ENCODE measurements at places on chromosomes 12 and 14.

DNA sequence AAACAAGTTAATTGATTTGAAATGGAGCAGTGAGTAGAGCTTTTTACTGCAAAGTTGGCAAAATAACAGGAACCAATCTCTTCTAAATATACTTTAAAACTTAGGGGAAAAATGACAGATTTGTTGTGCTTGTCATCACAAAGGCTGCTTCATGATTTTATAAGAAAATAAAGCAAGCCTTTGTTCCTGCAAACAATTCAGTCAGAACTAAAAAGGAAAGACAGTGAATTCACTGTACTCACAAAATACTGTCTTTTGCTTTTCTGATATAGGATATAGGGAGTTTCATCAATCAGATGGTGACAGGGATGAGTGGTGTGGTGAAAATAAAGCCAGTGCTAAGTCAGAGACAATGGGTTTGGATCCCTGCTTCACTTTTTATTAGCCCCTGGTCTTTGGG, 126.0 kb downstream of the HELB start:
- DNase-seq: no peak

- DNase-seq: no peak
Measured at GRCh38 chr12:132020292-132020691, 70.5 kb downstream of the EP400 start.

DNA sequence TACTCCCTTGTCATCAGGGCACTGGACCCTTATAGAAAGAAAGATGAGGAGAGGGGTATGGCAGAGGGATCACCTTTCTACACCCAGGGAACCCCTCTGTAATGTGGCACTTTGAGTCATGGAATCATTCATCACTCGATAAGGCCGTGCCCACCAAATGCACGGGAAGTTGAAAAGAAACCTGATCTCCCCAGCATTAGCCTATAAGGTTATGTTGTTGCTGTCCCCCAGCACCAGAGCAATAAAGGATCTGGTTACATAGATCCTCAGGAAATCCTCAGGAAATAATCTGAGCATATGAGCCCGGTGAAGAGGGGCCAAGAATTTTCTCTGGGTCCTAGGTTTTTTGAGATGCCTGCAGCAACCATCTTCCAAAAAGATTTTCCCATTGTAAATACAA, 148.8 kb upstream of the CRY1 start:
- DNase-seq: no peak

DNA sequence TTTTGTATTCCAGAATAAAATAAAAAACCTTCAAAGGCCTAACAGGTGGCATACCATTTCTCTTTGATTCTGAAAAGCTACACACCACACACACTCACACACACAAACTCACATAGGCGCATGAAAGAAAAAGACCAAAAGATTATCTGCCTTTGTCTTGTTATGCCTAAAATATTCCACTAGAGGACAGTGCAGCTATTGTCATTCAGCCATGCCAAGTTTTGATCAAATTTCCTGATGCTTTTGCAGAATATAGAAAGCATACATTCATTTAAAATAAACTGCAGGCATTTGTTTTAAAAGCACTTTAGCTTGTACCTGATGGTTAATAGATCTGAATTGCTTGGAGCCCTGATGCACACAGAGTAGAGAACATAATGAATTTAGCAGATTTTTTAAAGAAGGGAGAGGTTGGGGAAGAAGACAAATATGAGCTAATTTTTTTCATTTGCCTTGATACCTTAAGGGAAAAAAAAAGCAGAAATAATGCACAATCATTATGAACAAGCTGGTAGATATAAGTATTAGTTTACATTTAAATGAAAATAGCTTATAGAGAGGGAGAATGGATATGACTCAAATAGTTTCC, 1766.9 kb upstream of the SEL1L start:
- DNase-seq: peak; percentile 42

GRCh38 chr14:20743556-20743955, 2.1 kb upstream of the EDDM3A start:
- no peak for DNase-seq

GRCh38 chr12:19273482-19274330, 144.2 kb downstream of the PLEKHA5 start:
- DNase-seq: peak; percentile 97

Measured in dermis microvascular lymphatic vessel endothelial cell (primary cell).